NCI-H1694 treated with DMSO at 0.1 percent for 48 hours (cell line): ENCODE measurements at places on chromosomes 2 and 18.
A peak's percentile ranks its signal among the peaks of the same experiment; 100 is the strongest.

DNA sequence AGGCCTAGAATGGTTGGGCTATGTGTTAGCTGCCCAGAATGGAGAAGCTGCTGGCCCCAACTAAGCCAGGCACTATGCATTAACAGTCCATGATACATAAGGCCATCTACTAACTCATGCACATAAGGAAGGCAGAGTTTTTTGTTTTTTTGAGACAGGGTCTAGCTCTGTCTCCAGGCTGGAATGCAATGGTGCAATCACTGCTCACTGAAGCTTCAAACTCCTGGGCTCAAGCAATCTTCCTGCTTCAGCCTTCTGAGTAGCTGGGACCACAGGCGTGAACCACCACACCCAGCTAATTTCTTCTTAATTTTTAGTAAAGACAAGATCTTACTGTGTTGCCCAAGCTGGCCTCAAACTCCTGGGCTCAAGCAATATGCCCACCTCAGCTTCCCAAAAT is 37.6 kb downstream of the GPR45 start:
- no peak for DNase-seq

DNA sequence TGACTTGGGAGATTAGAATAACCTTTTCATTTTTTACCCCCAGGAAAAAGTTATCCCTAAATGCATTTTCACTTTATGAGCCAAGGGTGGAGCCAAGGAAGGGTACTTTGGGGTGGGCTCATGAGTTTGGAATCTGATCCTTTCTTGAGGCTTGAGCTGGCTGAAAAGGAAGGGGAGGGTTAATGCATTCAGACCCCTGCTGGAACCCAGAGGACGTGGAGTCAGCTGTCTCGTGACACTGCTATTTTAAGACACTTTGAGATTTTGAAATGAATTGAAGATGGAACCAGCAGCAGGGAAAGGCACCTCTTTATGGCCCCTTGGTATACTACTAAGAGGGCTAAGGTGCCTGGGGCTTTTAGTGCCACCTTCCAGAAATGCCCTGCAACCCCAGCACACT is 90.4 kb downstream of the MARCHF4 start:
- DNase-seq, result no peak

- DNase-seq, result peak; percentile 27
These were observed 14.3 kb upstream of the ST8SIA5 start for GRCh38 chr18:46771141-46771540.

DNA sequence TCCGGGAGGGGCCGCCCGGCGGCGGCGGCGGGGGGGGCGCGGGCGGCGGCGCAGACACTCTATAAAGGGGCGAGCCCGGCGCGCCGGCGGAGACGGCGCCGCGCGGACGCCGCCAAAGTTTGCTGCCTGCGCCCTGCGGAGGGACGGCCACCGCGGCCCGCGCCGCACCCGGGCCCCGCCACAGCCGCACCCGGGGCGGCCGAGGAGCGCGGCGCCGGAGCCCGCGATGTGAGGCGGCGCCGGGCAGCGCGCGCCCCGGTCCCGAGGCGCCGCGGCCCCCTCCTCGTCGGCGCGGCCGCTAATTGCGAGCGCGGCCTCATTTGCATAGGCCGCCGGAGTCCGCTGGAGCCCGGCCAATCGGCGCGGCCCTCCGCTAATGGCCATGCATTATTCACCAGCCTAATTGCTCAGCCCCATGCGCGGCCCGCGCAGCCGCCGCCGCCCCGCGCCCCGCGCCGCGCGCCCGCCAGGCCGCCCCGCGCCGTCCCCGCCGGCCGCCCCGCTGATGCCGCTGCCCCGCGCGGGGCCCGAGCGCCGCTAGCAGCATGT is at the start of gene SALL3:
Gene SALL3, plus strand, starts transcription at position 89 of the 549 bp plus-strand sequence. Its CDS starts 457 bp downstream, at position 546.
- no peak for DNase-seq

- no peak for DNase-seq
These were observed 11.6 kb downstream of the IRS1 start for GRCh38 chr2:226788064-226788463.

DNA sequence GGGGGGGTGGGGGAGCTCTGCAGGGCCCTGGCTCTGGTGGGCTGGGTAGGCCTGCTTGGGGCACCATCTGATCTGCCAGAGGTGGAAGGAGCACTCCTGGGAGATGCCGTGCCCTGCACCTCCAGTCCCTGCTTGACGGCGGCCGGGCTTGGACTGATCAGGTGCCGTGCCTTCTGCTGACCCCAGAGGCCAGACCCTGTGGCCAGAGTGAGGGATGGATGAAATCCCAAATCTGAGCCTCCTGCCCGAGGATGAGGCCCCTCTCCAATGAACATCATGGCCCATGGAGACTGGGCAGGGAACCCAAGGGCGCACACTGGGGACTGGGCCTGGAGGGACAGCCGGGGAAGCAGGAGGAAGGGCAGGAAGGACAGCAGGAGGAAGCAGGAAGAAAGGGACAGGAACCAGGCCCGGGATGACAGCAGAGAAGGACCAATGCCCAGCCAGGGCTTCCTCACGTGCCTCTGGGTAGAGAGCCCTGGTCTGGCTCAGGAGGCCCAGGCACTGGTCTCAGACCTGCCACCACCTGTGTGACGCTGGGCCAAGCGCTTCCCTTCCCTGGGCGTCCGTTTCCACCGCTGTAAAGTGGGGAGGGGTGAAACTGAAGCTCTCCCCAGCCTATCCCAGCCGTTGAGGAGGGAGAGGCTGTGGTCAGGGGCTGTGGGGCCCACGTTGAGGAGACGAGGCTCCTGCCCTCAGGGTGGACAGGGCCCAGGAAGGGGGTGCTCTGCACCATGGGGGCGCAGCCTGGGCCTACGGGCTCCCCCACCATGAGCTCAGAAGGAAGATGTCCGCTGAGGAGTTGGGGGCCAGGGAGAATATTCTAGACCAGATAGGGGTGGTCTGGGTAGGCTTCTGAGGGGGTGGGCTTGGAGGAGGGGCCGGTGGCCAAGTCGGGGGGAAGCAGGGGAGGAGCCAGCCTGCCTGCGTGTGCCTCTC is 1.0 kb upstream of the GPR35 start:
- DNase-seq, result no peak

- no peak for DNase-seq
These were observed 679.0 kb upstream of the ACVR2A start for GRCh38 chr2:147165697-147166382.

DNA sequence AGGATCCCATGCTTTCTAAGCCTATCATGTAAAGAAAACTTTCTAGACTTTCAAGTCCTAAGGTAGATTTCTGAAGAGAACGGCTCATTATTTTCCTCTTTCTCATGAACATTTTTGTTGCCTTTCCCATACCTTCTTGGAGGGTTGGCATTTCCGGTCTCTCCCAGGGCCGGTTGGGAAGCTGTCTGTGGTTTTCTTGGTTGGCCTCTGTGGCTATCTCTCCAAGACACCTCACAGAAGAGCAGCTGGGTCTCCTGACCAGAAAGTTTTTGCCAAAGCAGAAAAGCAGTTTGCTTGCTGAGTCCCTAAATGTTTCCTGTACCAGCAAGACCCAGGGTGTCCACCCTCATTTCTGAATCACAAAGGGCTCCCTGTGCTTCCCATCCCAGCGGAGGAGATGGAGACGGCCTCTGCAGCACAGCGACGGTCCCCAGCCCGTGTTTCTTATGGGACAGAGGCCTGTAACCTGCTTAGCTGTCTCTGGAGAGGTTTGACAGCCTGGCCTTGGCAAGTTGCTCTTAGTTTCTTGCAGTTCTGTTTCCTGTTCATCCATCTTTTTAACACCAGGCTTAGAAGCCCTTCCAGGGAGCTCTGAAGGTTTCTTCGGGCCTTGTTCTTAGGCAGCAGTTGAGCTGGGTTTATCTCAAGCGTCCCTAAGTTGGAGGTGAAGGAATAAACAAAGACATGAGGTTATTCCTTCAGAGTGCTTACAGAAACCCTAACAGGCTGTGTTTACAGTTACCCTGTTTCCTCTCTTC is 39.8 kb downstream of the GREB1 start:
- DNase-seq, result no peak

DNA sequence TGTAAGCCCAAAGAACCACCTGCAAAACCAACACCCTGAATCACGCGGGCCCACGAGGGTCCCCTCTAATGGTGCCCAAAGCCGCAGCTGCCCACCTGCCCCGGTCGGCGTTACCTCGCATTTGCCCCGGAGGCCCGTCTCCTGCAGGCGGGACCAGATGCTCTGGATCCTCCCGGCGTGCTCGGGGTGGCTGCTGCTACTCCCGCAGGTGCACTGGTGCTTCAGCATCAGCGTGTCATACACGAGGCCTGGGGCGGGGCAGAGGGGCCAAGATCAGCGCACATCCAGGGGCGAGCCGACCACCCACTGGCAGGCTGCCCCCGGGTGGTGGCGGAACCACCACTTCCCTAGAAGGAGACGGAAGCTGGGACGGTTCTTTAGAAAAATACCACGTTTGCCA is 260.1 kb downstream of the TWIST2 start:
- no peak for DNase-seq

DNA sequence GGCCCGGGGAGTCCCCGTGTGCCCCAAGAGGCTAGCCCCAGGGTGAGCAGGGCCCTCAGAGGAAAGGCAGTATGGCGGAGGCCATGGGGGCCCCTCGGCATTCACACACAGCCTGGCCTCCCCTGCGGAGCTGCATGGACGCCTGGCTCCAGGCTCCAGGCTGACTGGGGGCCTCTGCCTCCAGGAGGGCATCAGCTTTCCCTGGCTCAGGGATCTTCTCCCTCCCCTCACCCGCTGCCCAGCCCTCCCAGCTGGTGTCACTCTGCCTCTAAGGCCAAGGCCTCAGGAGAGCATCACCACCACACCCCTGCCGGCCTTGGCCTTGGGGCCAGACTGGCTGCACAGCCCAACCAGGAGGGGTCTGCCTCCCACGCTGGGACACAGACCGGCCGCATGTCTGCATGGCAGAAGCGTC is 16.9 kb upstream of the FAHD2A start:
- no peak for DNase-seq

- no peak for DNase-seq
These were observed 1.1 kb upstream of the SATB2 start for GRCh38 chr2:199458806-199459285.
